IPS-NIHi11 (cell line): ENCODE measurements at places on chromosomes 16 and 17.

DNA sequence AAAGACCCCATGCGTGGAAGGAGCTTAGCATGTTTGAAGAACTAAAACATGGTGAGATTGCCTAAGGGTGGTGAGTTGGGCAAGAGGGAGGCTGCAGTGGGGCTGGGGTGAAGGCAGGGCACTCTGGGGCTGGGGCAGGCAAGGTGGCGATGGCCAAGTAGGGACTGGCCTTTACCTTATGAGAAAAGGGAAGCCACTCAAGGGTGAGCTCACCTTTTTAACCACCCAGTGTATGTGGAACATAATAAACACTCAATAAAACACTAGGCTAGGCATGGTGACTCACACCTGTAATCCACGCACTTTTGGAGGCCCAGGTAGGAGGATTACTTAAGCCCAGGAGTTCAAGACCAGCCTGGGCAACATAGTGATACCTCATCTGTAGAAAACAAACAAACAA, 37.7 kb downstream of the LYRM9 start:
- DNase-seq = no peak

- no peak for DNase-seq
These were observed 201.0 kb downstream of the SPECC1 start for GRCh38 chr17:20210180-20210579.

DNA sequence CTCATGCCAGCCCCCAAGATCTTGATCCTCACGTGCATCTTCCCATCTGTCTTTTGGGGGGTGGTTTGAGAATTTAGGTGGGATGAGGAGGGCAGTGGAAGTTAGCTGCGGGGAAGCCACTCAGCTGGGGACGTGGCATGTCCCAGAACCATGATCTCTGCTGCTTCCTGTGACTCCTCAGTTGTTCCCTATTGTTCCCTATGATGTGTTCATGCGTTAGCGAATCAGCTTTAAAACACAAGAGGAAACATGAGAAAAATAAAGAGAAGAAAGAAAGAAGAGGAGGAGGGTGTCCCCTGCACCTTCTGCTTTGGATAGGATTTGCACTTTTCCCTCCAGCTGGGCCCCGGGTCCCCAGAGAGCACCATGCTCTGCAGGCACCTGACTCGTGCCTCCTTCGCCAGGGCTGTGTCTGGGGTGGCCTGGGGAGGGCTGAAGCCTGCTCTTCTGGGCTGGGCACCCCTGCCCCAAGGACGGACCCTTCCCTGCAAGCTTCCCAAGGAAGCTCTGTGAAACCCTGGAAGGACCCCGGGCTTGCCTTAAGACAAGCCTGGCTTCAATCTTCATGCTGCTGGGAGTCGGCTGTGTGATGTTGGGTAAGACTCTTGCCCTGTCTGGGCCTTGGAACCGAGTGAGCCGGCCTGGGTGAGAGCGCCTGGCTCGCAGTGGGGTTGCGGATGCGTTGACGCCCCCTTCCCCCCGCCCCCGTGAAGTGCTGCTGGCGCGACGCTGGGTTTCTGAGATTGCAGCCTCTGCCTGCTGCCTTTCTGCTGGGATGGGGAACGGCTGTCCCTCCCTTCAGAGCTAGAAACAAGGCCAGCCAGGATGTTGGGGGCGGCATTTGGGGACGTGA, 62.8 kb upstream of the CIBAR2 start:
- no peak for DNase-seq

DNA sequence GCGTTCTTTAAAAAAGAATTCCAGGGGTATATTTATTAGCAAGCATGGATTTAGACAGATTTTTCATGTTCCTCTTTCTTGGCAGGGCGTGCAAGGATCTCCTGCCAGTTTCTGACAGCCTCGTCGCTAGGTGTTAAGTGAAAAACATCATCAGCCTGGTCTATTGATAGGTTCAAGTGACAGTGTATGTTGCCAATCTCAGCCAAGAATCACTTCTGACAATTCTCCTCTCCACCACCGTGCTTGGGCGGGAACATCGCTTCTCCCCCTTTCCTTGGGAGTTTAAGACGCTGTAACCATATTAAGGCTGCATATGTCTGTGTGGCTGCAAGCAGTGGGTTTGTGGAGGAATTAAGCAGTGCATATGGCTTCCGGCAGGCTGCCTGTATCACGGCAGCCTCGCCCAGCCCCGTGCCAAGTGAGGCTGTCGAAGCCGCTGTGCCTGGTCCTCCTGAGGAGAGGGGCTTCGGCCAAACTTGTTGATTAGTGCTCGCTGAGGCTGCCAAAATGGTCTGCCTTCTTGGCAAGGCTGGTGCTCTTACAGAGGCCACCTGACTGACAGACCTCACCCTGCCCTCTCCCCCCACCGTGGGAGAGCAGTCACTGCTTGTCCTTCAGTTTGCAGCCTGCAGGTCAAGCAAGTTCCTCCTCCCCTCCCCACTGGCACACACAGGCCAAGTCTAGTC, 132.2 kb upstream of the MPHOSPH6 start:
- no peak for DNase-seq

- no peak for DNase-seq
These were observed 14.2 kb downstream of the OSBPL7 start for GRCh38 chr17:47807421-47807820.

DNA sequence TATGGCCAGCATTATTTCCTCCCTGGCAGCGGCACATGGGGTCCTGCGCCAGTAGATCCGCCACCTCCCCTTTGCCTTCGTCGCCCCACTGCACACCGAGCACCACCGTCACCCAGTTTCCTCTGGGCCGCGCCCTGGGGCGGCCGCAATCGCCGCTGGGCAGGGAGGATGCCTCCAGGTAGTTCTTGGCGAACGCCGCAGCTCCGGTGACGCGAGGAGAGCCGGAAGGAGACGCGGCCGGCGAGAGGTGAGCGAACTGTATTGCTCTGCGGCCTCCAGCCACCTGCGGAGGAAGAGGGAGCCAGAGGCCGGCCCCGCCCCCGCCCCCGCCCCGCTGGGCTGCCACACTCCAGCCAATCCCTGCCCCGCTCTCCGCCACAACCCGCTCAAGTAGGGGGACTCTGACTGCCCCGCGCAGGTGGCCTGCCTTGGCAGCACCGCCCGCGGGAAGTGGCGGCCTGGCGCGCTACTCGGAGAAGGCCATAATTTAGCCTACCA, 11.8 kb upstream of the SLFN13 start:
- peak; percentile 96 for DNase-seq

DNA sequence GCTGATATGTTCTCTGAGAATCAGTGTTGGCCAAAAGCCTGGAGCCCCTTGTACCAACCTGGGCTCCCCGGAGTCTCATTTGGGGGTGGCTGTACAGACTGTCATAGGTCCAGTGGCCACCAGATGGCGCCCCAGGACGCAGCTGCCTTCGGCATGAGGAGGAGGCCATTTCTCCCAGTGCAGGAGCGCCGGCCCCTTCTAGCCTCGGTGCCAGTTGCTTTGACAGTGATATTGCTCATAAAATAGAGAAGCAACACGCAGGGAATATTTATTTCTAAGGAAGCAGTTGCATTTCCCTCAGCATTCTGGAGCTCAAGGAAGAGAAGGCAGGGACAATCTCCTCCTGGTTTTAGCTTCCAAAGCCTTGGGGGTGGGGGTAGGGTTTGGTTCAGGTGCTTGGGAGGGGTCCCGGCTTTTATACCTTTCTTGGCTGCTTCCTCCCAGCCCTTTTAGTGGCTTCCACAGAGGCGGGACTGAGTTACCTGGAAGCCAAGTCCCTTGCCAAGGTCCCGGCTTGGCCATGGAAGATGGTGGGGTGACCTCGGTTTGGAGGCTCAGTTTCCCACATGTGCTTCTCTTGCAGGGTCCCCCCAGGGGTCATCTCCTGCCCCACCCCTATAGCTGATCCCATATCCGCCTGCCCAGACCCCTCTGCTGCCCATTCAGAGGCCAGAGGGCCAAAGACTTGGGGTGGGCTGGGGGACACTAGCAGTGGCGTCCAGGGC, 117.8 kb upstream of the CDC42EP4 start:
- DNase-seq = peak; percentile 96

- DNase-seq = peak; percentile 82
These were observed 2.4 kb upstream of the USP36 start for GRCh38 chr17:78842881-78843565.

GRCh38 chr16:58511933-58512815, 3.1 kb upstream of the SETD6 start:
- DNase-seq = peak; percentile 76

DNA sequence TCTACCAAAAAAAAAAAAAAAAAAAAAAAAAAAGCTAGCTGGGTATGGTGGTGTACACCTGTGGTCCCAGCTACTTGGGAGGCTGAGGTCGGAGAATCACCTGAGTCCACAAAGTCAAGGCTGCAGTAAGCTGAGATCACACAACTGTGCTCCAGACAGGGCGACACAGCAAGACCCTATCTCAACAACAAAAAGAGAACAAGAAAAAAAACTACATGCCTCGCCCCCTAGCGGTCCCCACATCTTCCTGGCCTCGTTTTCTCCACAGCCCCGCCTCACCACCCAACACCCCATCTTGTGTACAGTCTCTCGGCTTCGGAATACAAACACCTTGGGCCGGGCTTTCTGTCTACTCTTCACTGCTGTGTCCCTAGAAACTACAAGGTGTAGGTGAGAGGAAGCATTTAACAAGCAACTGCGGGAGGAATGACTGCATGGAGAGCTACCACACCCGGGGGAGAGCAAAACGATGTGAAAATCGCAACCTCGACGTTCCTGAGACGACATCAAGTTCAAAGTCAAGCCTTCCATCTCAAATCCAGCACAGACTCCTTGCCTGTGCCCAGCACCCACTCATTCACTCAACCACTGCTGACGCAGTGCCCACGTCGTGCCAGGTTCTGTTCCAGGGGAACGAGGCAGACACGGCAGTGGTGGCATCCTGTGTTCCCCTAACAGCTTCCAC, 9.0 kb downstream of the NTAN1 start:
- DNase-seq = no peak

DNA sequence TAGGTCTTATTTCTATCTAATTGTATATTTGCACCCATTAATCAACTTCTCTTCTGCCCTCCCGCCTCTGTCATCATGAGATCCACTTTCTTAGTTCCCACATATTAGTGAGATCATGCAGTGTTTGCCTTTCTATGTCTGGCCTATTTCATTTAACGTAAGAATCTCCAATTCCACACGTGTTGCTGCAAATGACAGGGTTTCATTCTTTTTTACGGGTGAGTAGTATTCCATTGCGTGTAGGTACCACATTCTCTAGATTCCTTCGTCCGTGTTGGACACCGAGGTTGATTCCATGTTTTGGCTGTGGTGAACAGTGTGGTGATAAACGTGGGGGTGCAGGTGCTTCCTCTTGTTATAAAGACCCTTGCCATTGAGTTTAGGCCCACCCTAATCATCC, 64.7 kb upstream of the GSE1 start:
- no peak for DNase-seq

DNA sequence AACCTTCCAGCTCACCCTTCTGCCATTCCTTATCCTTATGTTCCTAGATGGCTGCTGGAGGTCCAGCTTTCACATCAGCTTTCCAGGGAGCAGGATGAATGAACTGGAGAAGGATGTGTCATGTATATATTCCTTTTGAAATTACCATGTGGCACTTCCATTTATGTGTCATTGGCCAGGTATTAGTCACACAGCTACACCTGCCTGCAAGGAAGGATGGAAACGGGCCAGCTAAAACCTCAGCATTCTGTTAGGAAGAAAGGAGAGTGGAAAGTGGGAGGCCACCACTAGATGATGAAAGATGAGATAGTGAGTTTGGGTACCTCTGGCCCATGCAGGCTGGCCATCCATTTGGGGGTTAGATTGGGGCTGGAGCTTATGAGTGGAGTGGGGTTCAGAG, 67.5 kb downstream of the KSR1 start:
- no peak for DNase-seq

DNA sequence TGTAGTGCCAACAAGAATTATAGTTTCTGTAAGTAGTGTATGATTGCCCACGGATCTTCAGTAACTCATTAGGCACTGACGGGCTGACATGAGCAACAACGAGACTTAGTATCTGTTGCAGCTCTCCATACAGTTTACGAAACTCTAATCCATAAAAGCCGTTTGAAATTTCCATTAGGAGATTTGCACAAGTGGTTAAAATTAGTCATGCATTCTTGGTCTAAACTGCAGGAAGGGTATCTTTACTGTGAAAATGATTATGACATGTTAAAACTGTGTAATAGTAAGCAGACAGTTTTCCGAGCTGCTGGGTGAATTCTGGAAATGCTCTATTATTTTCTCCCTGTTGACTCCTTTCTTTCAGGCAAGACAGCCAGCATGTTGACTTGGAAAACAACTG, 605.0 kb downstream of the WWOX start:
- DNase-seq = no peak

- no peak for DNase-seq
These were observed 13.1 kb upstream of the LASP1NB start for GRCh38 chr17:38912221-38912813.

DNA sequence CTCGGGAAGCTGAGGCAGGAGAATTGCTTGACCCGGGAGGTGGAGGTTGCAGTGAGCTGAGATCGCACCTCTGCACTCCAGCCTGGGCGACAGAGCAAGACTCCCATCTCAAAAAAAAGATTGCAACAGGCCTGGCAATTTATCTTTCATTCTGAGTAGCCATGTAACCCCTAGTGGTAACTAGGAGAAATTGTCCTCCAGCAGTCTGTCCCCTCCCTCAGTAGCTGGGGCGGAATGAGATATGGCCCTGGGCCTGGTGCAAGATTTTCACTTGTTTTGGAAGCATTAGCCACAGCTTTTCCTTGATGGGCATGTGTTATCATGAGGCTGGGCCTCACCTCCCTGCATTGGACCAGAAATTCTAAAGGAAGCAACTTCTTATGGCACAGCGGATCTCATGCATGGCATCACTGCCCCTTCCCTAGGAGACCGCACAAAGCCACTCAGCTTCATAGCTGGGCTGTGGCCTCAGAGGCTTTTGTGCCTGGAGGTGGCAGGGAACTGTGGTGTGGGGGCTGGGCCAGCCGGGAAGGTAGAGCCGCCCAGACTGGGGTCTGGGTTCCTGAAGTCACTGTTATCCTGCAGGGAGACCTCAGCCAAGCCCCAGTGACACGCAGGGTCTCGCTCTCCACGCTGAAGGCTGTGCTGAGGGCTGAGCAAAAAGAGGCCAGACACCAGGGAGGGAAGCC, 13.4 kb downstream of the NATD1 start:
- DNase-seq = peak; percentile 68

DNA sequence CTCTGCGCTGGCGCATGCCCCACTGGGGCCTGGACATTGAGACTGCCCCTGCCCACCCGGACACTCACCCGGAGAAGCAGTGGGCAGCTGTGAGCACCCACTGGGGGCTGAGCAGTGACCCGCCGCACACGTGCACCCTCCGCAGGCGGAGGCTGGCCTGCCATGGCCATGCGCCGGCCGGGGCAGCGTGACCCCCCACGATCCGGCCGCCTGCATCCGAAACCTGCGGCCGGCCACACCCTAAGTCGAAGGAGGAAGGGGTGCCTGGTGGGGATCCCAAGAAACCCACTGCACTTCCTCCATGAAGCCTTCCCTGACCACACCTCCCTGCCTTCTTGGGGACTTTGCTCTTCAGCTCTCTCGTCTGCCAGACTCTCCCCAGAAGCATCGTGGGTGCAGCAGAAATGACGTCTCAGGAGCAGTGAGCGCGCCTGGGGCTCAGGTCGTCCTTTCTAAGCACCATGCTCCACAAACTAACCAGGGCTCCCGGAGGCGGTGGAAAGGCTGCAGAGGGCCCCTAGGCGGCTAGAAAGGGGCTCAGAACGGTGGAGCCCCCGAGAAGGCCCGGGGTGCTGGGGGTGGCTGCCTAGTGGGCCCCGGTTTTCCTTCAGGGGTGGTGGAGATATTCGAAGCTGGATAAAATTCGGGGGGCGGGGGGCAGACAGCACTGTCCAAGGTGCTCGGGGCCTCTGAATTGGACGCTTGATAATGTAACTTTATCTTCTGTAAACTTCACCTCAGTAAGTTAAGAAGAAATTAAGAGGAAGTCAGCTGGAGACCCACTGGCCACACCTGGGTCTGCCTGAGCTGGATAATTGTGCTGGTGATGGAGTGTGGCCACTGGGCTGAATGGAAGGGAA, 1.5 kb downstream of the TPSG1 start:
- no peak for DNase-seq
